Stimulated activated CD4-positive, alpha-beta T cell treated with anti-CD3 and anti-CD28 coated beads, Interleukin-1b, Interleukin-23, amount 100 ng/mL, for 4 hours (primary cell): ENCODE measurements at places on chromosomes 11 and 22.
A peak's percentile ranks its signal among the peaks of the same experiment; 100 is the strongest.

GRCh38 chr22:47148956-47149728, 386.7 kb downstream of the TBC1D22A start:
- no peak for DNase-seq

DNA sequence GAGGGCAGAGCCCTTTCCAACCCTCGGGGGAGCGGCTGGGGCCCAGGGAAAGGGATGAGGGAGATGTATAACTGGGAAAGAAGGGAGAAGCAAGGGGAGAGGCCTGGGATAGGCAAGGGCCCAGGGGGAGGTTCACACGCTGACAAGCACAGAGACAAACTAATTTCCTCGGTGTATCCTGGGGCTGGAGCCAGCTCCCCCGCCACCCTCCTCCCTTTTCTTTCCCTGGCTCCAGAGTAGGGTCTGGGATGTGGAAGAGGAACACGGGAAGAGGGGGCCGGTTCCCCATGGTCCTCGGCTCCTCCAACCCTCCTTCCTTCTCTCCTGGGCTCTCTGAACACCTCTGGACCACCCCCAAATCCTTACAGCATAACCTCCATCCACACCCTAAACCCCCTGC, 6.9 kb downstream of the CLCF1 start:
- DNase-seq: no peak

GRCh38 chr11:47414685-47415070, 6.3 kb downstream of the SLC39A13 start:
- DNase-seq: no peak

GRCh38 chr22:49827853-49828598, at the start of gene BRD1:
Gene BRD1 (minus strand): TSS chr22:49827873. CDS start chr22:49824317, 3,556 bp downstream.
- peak; percentile 60 for DNase-seq

GRCh38 chr22:30158277-30158676, 78.0 kb downstream of the HORMAD2 start:
- DNase-seq: no peak

DNA sequence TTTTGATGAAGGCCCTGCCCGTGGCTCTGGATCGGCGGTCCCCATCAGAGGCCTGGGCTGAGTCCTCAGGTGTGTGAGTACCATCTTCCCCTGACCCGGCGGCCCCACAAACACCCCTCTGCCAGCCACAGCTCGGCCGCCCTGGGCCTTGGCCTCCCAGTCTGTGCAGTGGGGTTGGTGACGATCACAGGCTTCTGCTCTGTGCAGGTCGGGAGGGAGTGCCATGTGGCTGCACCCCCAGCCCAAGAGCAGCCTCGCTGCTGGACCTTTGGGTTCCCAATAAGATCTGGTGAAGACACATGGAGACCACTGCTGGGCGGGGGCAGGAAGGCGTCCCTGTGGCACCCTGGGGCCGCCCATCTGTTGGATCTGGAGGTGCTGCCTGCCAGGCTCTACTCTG, 47.1 kb upstream of the PPARA start:
- DNase-seq: no peak

- DNase-seq: no peak
Observed at GRCh38 chr22:30056015-30056414, 24.2 kb upstream of the HORMAD2 start.

- no peak for DNase-seq
Observed at GRCh38 chr11:122343210-122343609, 227.2 kb upstream of the BLID start.

DNA sequence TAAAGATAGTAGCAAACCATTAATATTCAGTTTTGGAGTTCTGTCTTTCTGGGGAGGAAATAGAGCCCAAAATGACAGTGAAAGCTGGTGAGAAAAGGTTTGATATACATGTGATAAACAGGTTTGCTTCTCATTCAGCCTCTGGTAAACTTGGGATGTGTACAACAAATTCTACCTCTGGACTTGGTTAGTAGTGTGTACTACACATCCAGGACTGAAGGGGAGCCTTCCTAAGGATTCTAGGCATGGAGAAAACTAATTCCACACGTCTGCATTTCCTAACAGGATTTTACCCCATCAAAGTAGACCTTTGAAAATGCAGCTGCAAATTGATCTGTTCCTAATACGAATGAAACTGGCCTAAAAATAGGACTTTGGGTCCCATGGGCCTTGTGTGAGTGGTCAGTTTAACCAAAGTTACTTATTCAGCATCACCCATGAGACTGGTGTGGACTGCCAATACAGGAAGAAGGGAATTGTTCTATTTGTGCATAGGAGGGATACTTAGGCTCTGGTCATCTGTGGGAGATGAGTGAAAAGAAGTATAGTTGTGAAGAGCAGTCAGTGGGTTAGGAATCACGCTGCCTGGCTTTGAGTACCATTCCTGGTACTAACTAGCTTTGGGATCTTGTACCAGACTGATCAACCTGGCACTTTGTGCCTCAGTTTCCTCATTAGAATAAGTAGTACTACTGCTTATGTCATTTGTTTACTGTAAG, 74.2 kb downstream of the YAP1 start:
- no peak for DNase-seq

GRCh38 chr11:33160136-33160535, 1.1 kb downstream of the CSTF3 start:
- no peak for DNase-seq

DNA sequence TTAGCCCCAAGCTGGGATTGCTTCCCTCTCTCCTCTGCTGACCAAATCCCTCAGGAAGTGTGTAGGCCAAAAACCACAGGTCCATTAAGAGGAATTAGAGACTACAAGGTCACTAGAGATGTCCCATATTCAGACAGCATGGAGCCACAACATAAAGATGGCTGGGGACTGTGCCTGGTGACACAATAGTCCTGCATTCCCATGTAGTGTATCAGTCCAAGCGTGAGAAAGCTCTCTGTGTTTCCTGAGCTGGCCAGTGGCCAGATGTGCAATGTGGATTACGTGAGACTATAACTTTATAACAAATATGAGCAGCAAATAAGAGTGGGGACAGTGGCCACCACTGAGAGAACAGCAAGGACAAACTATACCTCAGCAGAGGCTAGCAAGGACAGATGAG, 7.6 kb upstream of the MS4A10 start:
- no peak for DNase-seq

GRCh38 chr11:114193730-114194679, 102.2 kb upstream of the NNMT start:
- DNase-seq: no peak

- DNase-seq: no peak
Observed at GRCh38 chr22:49705972-49706352, 121.7 kb downstream of the BRD1 start.

GRCh38 chr22:20412474-20413216, 18.7 kb downstream of the ZNF74 start:
- DNase-seq: no peak

DNA sequence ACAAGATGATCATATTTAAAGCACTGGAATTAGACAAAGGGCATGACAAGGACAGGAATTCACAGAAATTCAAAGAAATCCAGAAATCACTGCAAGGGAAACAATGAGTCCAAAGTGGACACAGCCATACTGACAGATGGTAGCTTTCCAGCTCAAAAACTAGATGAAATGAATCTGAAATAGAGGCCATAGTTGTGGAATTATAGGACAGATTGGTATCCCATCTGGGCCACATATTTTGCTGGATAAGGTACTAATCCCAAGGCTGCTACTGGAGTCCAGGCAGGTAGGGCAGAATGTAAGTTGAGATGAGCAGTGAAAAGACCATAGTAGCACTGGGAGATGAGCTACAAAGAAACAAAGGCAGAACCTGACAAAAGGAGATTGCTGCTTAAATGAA, 258.3 kb upstream of the ANO3 start:
- DNase-seq: no peak

- peak; percentile 54 for DNase-seq
Observed at GRCh38 chr11:43944761-43945311, 2.4 kb downstream of the C11orf96 start.

DNA sequence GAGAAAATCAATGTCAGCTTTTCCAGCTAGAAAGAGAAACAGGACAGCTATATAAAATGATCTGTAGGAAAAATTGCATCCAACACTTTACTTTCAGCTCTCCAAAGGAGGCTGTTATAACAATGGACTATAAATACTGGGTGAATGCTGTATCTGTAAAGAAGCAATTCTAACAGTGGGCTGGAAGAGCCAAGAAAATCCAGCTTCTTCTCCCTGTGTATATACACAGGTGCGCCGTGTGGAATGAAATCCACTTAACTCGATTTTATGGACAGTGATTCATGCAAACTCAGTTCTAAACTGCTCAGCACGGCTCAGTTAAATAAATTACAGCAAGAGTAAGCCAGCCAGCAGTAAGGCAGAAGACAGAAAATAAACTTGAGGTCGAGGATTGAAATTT, 32.5 kb upstream of the LMO2 start:
- no peak for DNase-seq

- DNase-seq: no peak
Observed at GRCh38 chr11:128477811-128478210, 109.5 kb downstream of the ETS1 start.

DNA sequence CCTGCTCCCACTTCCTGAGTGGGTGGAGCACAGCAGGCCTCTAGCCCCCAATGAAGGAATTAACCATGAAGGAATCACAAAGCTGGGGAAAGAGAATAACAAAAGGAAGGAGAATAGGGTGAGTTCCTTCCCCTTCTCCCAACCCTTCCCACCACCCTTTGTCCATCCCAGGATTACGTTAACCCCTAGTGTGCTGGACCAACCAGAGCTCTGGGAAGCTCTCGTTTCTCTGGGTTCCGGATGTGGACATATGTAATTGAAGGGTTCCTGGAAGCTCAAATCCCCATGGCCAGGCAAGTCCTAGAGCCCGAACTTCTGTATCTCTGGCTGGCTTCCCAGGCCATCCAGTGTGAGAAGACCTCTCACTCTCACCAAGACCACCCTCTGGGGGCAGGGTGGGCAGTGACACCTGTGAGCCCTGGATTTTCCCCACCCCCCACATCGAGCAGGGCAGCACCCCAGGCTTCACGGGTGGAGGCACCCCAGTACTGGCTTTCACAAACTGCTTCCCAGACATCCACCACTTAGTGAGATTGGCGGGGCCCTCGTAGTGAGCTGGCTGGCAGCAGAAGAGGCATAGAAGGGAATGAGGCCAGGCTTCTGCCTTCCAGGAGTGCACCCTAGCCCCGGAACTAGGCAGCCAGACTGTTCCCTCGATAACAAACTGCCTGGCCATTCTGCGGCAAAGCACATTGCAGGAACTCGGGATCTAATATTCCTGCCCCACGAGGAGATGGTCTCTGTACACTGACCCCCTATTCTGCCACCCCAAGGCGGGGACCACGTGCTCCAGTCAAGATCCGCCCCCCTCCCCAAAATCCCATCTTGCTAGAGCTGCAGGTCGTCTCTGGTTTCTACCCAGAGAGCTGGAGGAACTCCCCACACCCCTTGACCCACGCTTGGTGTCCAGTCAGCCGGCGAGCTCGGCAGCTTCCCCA, 2.1 kb downstream of the NECTIN1 start:
- no peak for DNase-seq

DNA sequence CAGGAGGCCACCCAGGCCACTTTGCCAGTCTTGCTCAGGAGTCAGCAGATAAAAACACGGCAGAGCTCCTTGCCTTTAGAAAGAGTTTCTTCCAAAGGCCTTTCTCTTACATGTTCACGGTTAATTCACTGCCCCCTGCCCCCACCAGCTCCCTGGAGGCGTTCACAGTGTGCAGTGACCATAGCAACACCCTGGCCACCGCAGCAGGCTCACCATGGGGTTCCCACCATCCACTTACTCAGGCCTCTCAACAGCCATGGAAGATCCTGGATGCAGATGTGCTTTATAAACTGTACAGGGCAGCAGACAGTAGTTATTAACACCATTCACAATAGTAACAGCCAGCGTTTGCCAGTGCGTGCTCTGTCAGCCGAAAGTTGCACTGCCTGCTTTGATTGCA, 10.6 kb upstream of the MYO7A start:
- DNase-seq: no peak

DNA sequence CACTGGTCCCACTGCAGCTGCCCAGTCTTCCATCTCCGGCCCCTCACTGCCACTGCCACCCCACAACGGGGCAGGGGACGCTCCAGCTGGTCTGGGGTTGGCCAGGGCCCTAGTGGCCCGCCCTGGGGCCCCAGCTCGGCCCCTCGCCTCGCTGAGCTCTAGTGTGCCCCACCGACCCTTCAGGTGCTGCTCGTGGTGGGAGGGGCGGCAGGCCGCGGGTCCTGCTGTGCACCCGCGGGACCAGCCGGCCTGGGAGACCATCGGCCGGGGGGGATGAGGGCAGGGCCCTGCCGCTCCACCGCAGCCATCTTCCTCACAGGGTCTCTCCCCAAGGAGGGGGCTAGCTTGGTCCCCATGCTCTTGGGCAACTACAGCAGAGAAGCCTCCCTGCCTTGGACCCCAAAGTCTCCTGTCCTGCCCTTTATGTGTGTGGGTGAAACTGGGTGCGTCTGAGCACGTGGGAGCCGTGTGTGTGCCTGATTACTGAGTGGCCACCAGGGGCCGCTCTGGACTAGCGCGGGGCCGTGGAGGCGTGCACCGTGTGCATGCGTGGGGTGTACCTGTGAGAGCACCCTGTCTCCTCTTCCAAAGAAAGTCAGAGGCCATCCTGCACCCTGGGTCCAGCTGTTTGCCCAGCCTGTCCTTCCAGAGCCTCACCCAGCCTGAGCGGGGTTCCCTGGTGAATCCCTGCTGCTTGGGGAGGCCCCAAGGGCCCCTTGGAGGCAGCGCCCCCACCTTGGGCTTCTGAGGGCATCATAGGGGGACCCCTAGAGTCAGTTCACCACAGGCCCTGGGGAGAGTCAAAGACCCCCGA, 6.0 kb upstream of the ACR start:
- peak; percentile 40 for DNase-seq

GRCh38 chr11:74057249-74058151, 48.6 kb upstream of the UCP3 start:
- no peak for DNase-seq

DNA sequence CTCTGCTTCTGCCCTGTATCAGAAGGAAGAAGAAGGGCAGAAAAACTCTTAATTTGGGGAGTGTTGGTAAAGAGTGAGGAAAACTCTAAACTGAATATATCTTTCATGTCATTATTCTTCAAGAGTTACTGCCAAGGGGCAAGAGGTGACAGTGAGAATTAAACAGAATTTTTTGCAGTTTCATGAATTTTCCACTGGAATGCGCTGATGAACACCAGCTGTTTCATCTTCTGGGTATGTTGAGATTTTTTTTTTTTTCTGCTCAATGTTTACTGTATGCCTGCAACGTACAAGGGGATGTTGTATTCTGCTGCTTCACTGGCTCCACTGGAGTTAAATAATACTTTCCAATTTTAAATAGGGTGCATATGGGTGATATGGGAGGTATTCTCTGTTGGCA, 117.8 kb downstream of the FAM76B start:
- no peak for DNase-seq

DNA sequence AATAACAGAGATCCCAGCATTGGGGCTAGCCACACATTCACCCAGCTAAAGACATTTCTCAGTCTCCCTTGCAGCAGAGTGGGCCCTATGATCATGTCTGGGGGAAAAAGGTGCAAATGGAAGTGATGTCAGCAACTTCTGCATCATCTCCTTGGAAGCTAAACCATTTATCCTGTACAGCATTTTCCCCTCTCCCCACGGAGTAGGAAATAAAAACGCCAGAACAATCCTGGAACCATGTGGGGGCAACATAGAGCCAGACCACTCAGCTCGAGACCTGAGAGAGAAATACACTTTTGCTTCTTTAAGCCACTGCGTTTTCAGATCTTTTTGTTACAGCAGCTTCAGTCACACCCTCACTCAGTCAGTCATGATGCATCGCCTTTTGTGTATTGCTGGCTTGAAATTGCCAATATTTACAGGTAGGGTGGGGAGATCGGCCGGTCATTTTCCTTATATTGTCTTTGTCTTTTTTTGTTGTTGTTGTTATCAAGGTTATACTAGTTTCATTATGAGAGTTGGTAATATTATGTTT, 9.1 kb upstream of the RAC2 start:
- no peak for DNase-seq
